Activated T-helper 1 cell treated with anti-CD3 and anti-CD28 coated beads, Interleukin-2, amount 50 U/mL, for 16 hours (primary cell): ENCODE measurements at places on chromosomes 3 and 15.

- no peak for DNase-seq
These were observed 64.7 kb upstream of the XCR1 start for GRCh38 chr3:46091741-46092701.

DNA sequence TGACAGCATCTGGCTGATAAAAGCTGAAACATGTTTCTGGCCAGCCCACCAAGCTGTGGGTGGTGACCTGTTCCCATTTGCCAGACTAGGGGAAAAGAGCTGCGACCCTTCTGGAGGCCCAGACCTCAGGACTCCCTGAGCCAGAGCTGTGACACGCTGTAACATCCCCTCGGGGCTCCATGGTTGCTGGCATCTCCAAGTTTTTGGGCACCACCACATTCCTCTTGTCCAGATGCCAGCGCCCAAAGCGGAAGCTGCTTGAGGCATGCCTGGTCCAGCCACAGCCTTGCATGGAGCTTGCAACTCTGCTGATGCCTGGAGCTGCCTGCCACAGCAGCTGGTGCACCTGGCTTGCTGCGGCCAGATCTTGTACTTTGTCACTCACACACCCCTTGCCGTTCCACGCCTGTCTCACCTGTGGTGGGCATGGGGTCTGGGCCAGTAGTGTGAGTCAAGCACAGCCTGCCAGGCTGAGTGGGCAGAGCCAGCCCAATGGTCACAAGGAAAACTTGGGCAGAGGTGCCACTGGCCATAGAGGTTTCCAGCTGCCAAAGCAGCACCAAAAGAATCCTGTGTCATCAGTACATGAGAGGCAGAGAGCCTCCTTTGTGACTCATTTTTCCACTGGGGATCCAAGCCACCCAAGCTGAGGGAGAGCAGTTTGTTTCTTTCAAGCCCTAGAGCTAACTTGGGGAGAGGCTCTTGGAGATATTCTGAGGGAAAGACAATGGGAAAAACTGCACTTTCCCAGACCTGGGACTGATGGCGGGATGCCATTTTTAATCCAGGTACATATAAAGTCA is 45.7 kb upstream of the PTX3 start:
- no peak for DNase-seq

DNA sequence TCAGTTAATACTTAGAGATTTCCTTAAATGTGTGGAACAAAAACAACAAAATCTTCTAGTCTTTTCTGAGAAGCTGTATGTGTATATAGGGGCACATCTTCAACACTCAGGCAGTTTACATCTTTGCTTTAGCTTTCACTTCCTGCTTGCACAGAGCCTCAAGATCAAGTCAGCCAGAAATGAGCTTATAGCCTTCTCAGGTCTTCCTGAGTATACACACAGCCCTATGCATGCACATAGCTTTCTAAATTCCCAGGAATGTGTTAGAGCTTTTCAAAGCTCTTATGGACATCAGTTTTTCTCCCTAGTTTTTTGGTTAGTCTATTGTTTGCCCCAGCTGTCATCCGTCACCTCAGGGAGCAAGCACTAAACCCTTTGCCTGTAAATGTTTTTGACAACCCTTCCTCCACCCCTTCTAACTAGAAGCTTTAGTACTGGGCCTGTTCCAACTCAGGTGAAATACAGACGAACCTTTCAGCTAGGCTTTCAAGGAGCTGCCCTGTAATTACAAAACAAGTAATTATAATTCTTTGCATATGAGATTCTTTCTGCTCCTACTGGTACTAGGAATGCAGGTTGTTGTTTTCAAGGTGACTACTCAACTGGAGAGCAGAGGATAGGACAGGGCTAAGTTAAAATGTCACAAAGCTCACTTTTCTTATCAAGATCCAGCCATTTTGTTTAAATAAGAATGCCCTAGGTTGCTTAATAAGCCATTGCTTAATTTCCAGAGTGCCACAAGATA is 22.6 kb upstream of the MTMR10 start:
- DNase-seq = no peak

DNA sequence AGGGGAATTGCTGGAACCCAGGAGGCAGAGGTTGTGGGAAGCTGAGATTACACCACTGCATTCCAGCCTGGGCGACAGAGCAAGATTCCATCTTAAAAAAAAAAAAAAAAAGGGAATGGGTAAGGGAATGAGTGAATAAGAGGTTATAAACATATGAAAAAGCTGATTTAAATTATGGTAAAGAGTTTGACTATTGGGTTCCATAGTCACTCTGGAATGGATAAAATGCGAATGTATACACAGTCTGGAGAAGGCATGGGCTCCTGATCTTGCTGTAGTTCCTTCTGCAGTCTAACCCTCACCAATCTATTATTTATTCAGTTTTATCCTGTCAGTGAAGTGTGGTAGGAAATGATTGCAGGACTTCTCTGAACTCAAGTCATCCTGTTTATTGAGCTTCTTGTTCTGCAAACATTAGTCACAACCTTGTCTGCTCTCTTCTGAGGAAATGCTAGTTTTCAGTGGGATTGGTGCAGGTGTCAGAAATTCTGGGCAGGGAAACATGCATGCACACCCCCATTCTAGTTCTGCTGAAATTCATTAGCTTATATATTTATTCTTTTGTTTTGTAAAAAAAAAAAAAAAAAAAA is 190.9 kb upstream of the CFAP20DC start:
- no peak for DNase-seq

DNA sequence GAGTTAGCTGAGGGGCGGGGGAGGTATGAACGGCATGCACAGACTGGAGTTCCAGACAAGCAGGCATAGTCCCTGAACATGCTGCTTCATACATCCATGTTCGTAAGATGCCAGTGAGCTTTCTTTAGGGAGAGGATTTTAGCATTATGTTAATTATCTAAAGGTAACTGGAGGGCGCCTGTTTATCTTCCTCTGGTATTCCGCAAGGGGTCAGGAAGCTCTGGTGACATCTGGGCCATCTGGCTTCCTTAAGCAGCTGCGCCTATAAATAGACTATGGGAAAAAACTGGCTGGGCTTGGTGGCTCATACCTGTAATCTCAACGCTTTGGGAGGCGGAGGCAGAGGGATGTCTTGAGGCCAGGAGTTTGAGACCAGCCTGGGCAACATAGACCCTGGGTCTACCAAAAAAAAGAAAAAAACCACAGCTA is 1.5 kb upstream of the FBXO22 start:
- DNase-seq = no peak

DNA sequence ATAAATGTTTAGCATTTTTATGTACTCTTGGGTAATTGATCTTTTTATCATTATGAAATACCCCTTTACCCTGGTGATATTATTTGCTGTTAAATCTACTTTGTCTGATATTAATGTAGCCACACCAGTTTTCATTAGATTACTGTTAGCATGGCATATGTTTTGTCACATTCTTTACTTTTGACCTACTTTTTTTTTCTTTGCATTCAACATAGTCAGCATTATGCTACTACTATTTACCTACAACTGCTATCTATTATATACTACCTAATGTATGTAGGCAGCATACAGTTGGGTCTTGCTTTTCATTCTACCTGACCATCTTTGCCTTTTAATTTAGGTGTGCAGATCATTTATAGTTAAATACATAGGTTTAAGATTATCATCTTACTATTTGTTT is 1429.6 kb upstream of the ALCAM start:
- no peak for DNase-seq

GRCh38 chr3:167228135-167228534 is 152.0 kb downstream of the ZBBX start:
- no peak for DNase-seq

DNA sequence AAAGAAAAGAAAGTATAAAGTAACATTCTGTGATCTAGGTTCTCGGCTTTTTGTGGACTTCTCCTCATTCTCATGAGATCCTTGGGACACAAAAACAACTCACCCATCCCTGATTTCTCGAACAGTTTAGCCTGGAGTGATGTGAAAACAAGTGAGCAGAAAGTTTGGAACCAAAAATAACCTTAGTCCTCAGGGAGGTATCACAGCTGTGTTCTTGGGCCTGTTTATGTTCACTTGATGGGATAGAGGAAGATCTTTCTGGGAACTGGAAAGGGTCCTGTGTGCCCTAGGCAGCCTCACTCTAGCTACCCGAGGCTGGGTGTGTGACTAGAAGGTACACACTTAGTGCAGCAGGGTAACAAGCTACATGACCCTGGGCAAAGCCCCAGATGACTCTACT is 308.8 kb upstream of the PDZRN3 start:
- no peak for DNase-seq

DNA sequence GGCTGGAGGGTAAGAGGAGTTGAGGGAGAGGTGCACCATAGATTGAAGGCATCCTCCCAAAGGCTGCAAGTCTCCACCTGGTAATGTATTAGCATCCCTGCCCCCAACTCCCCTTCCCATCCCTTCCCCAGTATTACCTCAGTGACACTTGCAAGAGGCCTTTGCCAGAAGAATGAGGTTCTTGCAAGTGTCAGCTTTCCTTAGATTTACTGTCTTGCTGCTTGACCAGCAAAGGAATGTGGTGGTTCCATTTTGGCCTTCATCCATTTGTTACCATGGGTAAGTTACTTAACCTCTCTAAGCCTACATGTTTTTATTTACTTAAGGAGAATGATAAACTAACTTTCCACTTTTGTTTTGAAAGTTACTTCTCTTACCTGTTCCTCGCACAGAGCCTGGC is 108.9 kb downstream of the LRTM1 start:
- DNase-seq = no peak

DNA sequence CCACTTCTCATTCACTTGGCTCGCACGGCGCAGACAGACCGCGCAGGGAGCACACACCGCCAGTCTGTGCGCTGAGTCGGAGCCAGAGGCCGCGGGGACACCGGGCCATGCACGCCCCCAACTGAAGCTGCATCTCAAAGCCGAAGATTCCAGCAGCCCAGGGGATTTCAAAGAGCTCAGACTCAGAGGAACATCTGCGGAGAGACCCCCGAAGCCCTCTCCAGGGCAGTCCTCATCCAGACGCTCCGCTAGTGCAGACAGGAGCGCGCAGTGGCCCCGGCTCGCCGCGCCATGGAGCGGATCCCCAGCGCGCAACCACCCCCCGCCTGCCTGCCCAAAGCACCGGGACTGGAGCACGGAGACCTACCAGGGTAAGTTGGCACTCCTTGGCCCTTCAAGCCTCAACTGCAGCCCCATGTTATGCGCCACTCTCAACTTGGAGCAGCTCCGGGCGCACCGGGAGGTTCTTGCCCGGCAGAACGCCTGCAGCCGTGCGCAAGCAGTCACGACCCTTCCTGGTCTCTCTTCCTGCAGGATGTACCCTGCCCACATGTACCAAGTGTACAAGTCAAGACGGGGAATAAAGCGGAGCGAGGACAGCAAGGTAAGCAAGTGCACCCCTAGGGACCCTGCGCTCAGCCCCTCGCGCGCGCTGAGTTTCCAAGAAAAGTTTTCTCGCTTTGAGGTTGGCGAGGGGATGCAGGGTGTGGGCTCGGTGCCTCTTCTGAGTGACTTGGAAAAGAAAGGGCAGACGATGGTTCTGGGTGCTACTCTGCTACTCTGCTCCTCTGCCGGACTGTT is at the start of gene BHLHE40:
BHLHE40 (plus strand) TSS at position 10 of the 801 bp plus-strand sequence; CDS start at position 292, 282 bp downstream.
- no peak for DNase-seq

DNA sequence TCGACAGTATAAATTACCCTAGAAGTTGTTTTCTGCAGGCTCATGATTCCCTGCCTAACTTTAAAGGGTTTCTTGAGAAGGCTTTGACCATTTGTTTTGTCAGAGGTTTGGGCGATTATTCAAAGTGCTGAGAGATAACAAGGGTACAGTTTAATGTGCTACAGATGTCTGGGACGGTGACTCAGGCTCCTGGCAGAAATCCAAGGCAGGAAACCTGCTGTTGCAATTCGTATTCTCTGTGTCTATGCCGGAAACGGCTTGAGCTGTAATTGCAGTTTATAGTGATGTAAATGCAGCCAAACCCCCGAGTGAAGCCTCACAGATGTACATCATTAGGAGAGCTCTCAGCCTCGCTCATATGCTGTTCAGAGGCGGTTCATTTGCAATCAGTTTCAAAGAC is 65.6 kb downstream of the SYNPR start:
- no peak for DNase-seq

GRCh38 chr3:64730681-64731080 is 42.9 kb upstream of the ADAMTS9 start:
- no peak for DNase-seq

DNA sequence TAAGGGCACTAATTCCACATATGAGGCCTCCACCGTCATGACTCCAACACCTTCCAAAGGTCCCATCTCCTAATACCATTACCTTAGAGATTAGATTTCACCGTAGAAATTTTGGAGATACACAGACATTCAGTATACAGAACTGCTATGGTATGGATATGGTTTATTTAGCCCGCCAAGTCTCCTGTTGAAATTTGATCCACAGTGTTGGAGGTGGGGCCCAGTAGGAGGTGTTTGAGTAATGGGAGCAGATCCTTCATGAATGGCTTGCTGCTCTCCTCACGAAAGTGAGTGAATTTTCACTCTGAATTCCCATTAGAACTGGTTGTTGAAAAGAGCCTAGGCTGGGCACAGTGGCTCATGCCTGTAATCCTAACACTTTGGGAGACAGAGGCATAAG is 7.4 kb downstream of the MKRN3 start:
- no peak for DNase-seq

- DNase-seq = no peak
These were observed 54.1 kb downstream of the EXOG start for GRCh38 chr3:38549957-38550840.

GRCh38 chr3:152706991-152707713 is 127.8 kb upstream of the P2RY1 start:
- DNase-seq = no peak

DNA sequence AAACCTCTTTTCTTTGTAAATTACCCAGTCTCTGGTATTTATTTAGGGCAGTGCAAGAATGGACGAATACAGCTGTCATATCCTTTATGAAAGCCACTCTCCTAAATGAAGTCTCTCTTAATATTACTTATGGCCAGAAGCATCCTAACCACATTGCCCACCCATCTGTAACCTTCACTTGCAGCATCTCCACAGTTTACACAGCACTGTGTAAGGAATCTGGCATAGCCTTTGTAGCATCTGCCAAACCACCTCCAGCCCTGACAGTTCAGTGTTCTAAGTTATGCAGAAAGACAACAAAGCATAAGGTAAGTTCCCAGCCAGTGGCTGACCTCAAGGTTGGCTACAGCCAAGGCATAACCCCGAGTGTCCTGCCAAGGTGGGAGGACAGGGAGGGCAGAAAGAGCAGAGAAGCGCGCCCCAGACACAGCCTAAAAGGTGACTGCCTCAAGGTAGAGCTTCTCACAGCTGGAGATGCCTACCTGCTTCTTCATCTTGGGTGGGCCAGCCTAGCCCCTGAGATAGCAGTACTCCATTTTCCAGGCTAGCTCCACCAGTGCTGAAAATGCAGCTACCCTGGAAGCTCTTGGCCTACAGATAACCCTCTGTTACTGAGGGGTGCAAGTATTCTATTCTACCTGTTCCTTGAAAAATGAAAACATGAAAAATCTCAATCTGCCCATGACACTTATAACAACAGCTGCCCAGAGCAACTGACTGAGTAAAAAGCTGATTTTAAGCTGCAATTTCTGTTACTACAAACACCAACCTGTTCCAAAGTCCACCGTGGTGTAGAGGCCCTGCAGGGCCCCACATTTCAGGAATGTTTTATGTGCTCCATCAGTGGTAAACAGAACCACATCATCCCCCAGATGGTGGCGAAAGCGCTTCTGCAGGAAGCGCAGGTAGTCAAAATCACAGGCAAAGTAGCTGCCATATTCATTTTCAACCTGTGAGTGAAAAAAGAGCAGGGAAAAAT is 39.3 kb downstream of the GLB1 start:
- DNase-seq = no peak
